Hematopoietic multipotent progenitor cell treated with erythropoietin and hydrocortisone succinate and interleukin-3 and kit ligand, for 8 days (in vitro differentiated cells): ENCODE measurements at places on chromosomes 2 and 18.

GRCh38 chr2:238883421-238883901, 35.6 kb downstream of the TWIST2 start:
- DNase-seq = no peak

DNA sequence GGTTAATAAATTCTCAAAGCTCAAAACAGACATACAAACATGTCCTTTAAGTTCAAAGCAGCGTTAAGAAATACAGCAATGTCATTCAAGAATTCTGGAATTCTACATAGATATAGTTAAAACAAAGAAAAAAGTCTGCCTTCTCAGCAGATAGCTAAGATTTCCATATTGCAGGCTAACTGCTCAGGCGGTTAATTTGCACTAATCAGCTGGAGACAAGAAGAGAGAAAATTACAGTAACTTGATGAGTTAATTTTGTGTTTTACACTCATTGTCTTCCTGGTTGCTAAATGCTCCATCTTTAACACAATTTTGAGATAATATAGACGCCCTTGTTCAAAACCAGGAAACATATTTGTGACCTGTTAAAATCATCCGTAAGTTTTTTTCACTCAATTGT, 1012.0 kb downstream of the LRP1B start:
- no peak for DNase-seq

DNA sequence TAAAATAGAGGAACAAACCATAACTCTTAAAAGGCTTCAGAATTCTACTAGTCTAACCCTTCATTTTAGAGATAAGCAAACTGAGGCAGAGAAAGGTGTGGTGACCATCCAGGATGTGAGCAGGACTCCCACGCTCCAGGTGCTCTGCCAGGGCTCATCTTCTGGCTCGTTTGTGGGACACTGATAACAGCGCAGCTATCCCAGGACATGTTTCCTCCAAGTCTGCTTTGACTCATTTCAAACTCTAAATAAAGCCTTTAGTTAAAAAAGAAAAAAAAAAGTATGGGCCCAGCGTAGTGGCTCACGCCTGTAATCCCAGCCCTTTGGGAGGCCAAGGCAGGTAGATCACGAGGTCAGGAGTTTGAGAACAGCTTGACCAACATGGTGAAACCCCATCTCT, 28.4 kb downstream of the CNRIP1 start:
- DNase-seq = peak; percentile 71

DNA sequence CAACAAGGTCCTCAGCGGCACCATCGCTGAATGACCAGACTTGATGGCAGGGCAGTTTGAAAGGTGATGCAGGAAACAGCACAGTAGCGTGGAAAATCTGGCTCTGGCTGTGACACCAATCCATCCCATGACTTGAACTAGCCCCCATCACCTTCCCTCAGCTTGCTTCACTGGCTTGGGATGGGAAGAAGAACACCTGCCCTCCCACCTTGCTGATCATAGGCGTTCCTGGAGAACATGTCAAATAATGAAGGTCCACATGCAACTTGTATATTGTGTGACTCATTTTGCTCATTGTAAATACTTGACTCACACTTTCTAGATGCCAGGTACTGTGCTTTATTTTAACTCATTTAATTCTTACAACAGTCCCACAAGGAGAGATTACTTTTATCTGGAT, 292.4 kb upstream of the SPRED2 start:
- no peak for DNase-seq

DNA sequence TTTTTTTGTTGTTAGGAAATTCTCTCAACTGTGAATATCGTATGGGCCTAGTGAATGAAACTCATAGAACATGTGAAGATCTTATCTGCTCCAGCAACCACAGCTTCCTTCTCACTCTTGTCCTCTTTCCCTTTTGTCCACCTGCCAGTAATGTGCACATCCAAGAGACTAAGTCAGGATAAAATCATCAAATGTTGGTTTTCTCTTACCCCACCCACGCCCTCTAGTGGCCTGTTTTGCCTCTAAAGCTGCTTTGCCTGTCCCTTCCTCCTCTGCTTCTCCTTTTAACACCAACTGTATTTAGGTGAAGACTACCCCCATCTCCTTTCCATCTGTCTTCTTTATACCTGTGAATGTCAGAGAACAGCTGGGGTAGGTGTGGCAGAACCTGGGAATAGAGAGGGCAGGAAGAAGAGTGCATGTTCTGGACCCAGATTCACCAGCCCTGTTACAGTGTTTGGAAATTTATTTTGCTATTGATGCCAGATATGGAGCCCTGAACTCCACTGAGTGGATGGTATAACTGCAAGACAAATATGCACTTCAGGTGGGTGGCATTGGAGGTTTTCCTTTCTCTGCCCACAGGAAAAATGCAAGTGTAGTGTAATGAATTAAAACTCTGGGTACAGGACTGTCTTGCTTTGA, 8.4 kb upstream of the MGAT5 start:
- DNase-seq = peak; percentile 65

- DNase-seq = no peak
Observed at GRCh38 chr2:108124736-108125495, 114.9 kb upstream of the SULT1C3 start.

DNA sequence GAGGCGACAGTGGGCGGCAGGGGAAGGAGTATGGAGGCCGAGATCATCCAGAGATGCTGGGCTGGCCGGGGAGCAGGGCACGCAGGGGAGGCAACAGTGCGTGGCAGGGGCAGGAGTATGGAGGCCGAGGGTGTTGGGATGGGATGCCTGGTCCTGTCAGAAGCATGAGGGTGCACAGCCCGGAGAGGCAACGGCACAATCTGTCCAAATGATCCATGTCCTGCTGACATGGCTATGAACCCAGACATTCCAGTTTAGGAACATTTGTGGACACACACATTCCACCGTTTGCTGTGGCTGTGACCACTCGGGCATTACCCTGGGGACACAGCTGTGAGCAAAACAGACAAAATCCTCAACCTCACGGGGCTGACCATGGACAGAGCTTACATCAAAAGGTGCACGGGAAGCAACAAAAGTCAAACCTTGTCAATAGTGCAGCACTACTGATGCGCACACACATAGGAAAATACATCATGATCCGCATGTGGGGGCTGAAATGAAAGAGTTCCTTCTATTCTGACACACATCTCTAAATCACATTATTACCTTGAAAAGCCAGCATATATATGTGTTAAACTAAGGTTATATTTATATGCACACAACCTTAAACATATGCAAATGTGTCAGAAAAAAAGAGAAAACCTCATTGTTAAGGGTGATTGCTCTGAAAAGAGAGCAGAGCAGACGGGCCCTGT, 144.0 kb upstream of the GPC1 start:
- no peak for DNase-seq

DNA sequence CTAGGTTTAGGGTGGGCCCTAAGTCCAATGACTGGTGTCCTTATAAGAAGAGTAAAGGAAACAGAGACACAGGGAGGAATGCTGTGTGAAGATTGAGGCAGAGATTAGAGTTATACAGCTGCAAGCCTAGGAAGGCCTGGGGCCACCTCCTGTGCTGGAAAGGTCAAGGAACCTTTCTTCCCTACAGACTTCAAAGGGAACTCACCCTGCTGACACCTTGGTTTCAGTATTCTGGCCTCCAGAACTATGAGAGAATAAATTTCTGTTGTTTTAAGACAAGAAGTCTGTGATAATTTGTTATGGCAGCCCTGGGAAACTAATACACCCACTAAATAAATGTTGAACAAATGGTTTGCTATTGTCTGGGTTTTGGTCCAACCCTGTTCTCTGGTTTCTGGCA, 102.3 kb upstream of the NEUROD1 start:
- DNase-seq = no peak

DNA sequence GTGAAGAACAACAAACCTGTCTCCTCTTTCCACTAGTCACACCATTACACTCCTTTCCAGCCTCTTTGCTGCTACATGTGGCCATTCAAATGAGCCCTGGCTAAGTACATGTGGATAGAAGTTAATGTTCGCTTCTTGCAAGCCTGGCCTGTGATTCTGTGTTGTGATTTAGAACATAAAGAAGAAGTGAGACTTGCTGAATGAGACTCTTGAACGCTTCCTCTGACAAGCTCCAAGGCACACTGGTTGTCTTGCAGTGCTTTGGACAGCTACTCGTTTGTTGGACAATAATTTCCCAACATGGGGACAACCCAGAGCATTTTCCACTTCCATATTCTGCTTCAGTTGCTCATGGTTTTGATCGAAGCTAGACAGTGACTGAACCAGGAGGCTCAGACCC, 57.3 kb downstream of the CCDC74A start:
- no peak for DNase-seq

DNA sequence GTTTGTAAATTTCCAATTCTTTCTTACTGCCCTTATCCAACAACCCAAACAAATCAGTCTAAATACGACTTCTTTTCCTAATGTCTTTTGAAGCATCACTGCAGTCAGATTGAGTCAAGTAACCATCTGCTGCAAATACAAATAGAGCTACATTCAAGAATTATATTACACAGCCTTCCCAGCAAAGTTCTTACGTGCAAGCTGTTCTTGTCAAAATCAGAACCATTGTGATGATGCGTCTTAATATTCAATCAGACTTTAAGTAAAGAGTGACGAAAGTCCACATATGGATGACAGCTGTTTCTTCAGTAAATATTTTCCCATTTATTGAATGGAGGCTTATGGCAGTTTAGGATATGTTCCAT, 943.8 kb downstream of the LRP1B start:
- DNase-seq = no peak

DNA sequence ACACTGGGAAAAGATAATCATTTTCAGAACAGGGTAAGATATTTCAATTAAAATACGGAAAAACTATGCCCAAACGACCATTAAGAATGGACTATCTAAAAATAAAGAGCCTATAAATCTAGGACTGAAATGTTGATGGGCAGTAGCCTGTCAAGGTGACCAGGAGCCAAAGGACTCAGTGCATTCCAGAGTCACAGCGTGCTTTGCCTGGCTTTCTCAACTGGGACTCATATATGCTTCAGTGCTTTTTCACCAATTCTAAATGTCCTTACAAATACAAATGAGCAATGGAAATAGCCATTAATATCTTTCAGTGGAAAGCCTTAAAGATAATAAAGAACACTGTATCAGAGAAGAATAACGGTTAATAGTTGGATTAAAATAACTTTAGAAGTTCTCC, 35.4 kb downstream of the PREPL start:
- no peak for DNase-seq

GRCh38 chr18:70931942-70932814, 643.3 kb downstream of the SOCS6 start:
- peak; percentile 36 for DNase-seq

DNA sequence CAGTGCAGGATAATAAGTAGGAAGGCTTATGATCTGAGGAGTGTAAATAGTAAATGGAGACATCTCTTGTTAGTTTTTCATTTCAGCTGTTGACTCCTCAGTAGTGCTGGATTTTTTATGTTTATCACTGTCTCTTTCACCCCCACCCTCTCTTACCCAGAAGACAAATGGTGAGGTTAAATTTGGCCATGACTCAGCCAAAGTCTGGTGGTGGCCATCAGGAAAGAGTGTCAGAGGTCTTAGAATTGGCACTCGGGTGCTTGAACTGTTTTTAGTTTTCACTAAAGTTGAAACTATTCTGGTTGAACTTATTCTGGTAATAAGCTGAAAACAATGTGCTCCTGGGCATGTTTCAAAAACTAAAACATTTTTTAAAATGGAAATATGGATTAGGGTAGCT, 123.3 kb downstream of the FHOD3 start:
- DNase-seq = no peak

DNA sequence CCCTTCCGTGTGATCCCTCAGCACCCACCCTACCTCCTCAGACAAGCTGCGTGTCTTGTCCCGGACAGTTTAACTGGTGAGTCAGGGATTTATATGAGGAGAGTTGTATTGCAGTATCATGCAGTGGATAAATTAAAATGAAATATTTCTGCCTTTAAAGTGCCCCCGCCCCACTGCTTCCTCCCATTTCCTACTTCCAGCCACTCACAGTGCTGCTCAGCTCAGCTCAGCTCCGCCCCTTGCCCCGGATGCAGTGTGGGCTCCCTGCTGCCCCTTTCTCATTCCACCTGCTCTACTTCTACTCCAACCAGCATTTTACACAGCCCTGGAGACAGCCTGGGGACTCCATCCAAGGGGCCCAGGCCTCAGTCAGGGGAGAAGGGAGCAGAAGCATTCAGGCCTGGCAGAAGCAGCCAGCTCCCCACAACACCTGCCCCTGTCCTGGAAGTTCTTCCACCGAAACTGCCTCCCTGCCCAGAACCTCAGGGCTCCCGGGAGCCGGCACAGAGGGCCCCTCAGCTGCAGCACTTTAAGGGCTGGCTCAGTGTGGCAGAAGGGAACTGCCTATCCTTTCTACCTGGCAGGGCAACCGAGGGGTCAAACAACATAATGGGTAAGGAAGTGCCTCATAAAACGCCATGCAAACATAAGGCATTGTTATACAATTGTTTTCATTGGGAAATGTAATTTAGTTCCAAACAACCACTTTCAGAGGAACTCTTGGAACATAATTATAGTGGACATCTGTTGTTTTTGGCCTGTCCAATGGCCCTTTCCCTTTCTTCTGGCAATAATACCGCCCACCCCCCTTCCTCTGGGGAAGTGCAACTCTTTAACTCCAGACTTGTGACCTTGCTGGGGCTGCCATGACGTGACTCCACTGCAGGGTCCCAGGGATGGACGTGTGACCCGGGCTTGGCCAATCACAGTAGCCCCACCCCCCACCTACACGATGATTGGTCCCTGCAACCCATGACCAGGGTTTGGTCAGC, 102.3 kb downstream of the LIPG start:
- DNase-seq = no peak

DNA sequence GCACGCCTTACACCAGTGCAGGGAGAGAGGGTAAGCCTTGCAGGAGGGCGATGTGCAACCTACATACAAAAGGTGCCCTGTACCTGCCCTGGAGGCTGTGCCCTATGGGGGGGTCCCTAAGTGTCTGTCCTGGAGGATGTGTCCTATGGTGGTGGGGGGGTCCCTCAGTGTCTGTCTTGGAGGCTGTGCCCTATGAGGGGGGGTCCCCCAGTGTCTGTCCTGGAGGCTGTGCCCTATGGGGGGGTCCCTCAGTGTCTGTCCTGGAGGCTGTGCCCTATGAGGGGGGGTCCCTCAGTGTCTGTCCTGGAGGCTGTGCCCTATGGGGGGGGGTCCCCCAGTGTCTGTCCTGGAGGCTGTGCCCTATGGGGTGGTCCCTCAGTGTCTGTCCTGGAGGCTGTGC, 216.6 kb downstream of the HDAC4 start:
- no peak for DNase-seq
